ENCODE measurements at places on chromosomes 5 and 9.

DNA sequence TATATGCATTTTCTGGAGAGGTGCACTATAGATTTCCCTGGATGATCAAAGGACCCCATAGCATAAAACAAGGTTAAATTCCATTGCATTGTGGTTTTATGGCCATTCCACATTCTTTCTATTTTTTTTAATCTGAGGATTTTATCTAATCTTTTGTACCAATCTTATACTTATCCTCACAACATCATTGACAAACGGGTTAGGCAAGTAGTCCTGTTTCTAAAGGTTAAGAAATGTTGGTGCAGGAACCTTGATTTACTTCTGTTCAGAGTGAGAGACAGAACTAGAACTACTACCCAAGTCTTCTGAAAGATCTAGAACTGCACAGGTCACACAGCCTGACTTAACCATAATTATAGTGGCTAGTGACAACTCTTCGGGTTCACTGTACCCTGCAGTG, 5.7 kb upstream of the DAB2 start:
- no peak for DNase-seq

DNA sequence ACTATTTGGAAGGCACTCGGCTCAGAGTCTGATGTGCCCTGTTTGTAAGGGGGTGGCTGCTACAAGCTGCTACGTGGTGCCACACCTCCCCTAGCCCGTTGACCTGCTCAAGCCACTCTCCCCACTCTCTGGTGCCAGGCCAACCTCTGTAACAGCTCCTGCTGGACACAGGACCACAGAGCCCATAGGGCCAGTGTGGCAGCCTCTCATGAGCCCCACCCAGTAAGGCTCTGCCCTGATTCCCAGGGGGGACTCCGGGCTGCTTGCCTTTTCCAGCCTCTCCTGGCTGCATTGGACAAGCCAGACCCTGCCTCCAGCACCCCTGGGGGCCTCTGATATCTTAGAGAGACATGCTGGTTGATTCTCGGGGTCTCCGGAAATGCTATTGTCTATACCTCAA, 53.3 kb upstream of the ANGPTL2 start:
- DNase-seq: no peak

GRCh38 chr5:139658928-139659667, 10.9 kb downstream of the CXXC5 start:
- no peak for DNase-seq

DNA sequence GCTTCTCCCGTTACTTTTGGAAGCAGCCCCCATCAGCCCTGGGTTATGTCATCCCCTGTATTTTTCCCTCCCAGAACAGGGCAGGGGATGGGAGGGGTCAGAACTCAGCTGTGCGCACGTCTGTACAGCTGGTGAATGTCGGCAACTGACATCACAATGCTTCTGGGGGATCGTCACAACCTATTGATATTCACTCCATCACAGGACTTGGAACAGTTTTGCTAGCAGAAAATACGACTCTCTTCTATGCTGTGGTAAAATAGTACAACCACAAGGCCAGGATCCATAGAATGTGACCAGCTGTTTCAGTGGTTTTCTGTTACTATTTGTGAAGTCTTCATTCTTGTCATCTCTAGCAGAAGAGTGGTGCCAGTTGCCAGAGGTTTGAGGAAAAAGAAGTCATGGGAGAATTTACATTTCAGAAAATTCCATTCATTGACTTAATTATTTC, 77.1 kb upstream of the KLF4 start:
- DNase-seq: no peak

DNA sequence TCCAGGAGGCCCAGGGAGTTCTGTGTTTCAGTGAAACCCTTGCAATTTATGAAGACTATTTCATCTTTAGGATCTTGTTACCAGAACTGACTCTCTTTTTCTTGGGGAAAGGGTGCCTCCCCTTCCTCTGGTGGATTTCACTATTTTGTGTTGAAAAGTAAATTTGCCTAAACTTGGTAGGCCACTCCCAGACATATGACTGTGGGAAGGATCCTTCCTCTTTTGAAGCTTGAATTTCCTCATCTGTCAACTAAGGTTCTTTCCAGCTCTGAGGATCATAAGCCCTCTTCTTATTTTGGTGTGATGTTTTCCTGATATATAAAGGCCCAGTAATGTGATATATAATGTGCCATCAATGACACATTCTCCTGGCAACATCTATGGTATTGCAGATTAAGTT, 59.1 kb upstream of the ZFAND5 start:
- DNase-seq: no peak

DNA sequence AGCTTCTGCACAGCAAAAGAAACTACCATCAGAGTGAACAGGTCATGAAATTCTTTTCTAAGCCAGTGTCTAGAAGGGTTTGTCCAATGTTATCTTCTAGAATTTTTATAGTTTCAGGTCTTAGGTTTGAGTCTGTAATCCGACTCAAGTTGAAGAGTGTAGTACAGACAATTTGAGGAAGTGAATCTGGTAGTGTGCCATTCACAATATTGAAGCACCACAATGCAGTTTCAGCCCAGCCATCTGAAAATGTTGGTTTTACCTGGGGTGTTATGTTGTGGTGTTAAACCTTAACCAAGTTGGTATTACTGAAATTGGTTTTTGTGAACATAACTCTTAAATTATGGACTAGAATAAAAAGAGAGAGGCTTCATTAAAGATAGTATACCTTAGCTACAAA, 77.2 kb downstream of the ADAMTS16 start:
- no peak for DNase-seq

- no peak for DNase-seq
Measured at GRCh38 chr5:132677682-132678400, 4.1 kb downstream of the IL4 start.

DNA sequence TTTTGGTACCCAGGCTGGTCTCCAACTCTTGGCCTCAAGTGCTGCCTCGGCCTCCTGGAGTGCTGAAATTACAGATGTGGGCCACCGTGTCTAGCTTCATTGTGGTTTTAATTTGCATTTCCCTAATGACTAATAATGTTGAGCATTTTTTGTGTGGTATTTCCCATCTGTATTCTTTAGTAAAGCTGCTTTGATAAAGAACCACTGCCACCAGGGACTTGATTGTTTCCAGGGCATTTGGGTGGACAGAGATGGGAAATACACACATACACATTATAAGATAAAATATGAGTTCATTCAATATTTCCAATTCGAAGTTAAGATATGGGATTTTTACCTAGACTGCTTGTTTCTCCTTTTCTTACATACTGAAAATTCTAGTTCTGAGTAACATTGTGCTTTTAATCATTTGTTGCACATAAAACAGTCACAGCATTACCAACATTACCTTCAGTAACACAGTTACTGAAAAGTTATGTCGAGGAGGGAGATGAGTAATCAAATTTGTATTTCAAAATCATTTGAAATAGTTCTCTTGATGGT, 28.9 kb downstream of the HABP4 start:
- no peak for DNase-seq

DNA sequence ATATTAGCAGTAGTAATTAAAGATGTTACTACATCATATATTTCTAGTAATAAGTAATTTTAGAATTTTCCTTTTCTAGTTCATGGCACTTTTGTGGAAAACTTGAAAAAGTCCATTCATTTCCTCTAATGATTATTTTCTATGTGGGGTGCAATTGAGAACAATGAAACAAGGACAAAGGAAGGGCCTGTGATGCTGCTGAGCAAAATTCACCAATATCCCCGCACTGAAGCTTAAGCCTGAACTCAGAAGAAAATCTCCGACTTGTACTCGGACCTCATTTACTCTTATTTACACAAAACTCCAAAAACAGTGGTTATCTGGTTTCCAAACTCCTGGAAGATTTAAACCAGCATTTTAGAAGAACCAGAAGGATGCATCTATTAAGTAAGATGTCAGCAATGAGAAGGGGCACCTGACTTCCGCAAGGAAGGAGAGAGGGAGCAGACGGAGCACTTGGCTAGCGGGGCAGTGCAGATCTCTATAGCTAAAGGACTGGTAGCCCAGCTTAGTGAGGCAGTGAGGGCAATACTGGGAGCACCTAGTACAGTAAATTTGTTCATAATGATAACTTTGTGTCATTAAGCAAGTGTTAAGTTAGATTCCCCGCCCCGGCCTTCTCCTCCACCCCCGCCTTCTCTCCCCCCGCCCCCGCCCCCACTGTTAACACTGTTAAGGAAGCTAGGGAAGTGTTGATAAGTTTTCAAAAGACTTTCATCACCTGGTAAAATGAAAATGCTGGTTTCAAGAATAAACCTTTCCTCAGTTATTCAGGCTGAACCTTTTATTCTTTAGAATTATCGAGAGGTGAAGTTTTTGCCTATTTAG, 123.3 kb downstream of the ZSWIM6 start:
- DNase-seq: no peak

DNA sequence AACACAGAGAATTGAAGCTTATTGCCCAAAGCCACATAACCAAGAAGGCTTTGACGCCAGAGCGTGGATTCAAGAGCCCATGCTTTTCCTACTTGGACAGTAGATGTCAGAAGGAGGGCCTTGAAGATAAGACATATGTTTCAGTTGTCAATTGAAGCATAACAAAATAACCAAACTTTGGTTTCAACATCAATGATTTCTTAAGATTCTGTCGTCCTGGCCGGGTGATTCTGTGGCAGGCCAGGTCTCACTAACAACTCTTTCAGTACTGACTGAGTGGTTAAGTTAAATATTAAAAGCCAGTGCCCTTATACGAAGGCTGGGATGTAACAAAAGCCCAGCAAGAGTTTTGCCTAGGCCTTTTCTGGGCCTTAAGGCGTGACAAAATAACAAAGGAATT, 94.0 kb downstream of the RCL1 start:
- no peak for DNase-seq

GRCh38 chr9:89428901-89429890, 68.7 kb downstream of the SEMA4D start:
- no peak for DNase-seq

GRCh38 chr5:112174959-112175594, 244.0 kb downstream of the EPB41L4A start:
- DNase-seq: no peak

DNA sequence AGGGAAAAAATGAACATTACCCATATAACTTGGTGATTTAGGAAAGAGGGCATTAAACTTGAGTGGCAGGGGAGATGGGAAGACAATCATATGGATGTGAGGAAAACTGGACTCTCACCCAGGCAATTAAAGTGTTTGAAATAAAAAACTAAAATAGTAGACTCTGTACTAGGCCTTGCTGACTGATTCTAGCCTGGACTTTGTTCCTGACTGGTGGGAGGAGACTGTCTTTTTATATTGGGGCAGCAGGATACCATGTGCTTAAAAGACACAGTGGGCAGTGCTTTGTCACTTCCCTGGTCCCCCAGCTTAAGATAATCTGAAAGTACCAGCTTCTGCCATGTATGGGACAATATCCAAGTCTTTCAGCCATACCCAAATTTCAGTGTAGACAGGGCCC, 107.0 kb downstream of the ACTL7B start:
- no peak for DNase-seq

DNA sequence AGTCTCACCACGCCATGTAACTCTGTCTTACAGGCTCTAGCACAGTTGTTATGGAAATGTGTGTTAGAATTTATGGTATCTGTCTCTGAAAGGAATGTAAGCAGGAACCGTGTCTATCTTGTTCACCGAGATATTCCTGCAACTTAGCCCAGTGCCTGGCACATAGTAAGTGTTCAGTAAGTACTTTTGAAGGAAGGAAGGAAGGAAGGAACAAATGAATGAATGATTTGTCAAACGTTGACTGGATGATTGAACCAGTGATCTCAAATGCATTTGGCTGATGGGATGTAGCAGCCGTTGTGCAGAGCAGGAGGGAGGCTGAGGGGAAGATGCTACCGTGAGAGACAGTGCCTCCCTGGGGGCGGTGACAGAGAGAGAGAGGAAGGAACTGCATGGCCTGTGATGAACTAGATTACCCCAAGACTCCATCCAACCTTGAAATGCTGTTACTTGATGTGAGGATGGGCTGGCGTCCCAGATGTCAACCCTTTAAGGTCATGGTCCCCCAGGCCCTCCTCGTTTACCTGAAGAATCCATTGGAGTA, 47.5 kb upstream of the PPARGC1B start:
- DNase-seq: no peak

DNA sequence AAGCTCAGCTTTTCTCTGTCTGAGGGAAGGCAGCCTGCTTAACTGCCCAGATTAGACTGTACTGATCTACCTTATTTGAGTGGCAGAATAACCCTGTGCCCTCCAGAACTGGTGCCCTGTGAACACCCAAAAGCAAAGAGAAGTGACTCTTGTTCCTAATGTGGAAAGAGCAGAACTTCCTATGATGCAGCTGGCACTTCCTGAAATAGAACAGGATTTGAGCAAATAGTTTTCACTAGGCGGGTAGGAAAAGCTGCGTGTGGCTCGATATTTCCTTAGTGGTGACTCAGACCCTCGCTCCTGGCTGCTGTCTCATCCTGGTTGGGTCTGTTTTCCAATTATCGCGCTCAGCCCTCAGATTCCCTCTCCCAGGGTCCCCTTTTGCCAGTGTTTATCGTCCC, 89.9 kb downstream of the SH3TC2 start:
- DNase-seq: no peak

- DNase-seq: no peak
Measured at GRCh38 chr5:111551569-111552275, 39.4 kb upstream of the STARD4 start.

- DNase-seq: no peak
Measured at GRCh38 chr5:15085671-15086070, 214.1 kb upstream of the ANKH start.

DNA sequence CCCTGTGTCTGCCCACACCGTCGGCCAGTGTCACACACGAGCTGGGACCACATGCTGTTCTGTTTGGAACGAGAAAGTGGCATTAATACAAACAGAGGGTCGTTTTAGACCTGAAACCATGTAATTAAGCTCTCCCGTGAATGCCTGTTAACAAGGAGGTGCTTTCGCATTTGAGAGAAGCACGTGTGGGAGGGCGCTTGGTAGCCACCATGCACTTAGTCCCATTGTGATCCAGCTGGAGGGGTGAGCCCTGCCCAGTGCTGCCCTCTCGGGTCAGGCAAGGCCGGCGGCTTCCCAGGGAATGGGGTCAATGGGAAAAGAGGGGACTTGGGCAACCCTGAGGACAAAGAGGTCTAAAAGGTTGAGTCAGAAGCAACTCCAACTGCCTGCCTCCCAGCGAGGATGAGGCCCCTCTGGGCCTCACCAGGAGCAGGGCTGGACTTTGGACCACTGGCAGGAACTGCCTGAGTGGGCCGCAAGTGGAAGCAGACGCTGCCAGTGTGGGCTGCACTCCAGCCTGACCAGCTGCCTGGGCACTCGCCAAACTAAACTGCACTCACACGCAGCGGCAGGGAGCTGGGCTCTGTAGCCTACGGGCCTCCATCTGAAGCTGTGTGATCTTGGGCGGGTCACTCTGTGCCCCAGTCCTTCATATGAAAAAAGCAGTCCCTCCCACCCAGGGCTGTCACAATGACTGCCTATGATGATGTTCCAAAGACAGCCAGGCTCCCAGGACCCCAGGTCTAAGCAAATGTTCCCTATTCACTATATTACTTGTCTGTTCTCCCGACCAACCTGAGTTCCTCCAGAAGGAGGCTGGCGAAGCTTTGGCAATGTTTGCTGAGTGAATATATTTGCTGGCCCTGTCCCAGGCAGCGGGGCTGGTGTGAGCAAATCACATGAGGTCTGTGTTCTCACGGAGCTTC, 195.7 kb downstream of the CDK5RAP2 start:
- no peak for DNase-seq

- DNase-seq: no peak
Measured at GRCh38 chr5:96839071-96839592, 31.4 kb upstream of the ERAP1 start.

All from activated CD8-positive, alpha-beta memory T cell treated with anti-CD3 and anti-CD28 coated beads for 48 hours (primary cell).